DMS 273 treated with DMSO at 0.1 percent for 48 hours (cell line): ENCODE measurements at places on chromosomes 6 and 20.

DNA sequence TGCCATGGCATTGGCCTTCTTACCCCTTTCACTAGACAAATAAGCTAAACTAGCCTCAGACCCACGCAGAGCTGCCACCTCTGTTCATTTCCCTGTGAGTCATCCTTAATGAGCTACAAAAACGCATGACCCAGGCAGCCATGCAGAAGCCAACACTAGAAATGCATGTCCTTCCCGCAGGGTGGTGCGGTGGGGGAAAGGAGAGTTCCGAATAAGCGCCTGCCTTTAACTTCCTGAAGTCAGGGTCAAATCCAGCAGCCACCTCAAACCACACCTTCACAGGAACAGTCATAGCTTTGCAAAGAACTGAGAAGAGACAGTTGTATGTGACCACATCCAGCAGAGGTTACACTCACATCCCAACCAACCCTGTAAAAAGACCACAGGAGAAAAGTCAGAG is 40.4 kb downstream of the IRF4 start:
- no peak for DNase-seq

DNA sequence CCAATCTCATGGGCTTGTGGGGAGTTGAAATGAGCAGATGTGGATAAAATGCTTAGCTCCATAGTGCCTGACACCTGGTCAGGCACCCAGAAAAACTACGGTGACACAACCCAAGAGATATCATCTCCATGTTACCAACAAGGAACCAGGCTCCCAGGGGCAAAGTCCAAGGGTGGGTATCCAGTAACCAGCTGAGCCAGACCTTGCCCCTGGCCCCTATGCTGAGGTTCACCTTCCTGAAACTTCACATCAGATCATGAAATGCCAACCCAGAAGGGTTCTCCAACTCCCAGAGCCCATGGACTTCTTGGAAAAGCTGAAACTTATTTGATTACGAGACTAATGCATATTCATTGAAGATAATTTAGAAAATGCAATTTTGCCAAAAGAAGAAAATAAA is 141.8 kb upstream of the KCNG1 start:
- DNase-seq = no peak

DNA sequence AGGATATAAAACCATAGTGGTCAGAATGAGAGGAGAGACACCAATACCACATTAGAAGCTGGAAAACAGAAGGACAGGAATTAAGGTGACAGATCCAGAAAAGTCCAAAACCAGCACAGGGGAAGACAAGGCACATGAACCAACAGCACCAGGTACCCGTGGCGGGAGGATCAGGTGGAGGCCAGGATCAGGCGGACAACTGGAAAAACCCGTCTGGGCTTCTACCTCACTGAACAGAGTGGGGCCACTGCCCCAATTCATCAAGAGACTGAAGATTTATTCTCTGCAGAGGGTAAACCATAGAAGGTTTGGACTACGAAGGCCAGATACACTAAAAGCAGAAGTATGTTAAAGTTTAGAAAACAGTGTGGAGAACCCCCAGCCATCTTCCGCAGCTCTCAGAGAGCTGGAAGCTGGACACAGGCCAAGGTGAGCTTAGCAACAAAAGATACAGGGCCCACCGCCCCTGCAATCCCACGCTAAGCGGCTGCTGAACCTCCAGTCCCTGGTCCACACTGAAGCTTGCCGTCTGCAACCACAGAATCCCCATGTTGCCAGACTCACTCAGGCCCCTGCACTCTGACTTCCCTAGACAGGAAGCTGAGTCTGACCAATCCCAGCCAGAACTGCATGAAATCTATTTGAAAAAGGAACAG is 29.9 kb downstream of the ABHD12 start:
- no peak for DNase-seq

DNA sequence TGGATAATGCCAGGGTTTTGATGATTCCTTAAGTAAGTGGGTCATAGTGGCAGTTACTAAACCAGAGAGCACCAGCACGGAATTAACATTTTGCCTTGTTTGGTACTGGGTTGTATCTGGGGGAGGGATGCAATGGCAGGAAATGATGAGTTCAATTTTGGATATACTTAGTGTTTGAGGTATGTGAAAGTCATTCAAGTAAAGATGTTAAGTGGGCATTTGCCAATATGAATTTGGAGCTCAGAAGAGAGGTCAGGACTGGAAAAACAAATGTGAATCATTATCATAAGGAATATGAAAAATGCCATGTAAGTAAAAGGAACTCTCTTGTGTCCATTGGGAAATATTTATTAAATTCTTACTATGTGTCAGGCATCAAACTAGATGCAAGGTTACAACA is 6.2 kb downstream of the PXT1 start:
- DNase-seq = no peak

GRCh38 chr6:90870561-90870960 is 283.7 kb upstream of the MAP3K7 start:
- no peak for DNase-seq

GRCh38 chr6:20696676-20697075 is 162.4 kb downstream of the CDKAL1 start:
- DNase-seq = no peak

DNA sequence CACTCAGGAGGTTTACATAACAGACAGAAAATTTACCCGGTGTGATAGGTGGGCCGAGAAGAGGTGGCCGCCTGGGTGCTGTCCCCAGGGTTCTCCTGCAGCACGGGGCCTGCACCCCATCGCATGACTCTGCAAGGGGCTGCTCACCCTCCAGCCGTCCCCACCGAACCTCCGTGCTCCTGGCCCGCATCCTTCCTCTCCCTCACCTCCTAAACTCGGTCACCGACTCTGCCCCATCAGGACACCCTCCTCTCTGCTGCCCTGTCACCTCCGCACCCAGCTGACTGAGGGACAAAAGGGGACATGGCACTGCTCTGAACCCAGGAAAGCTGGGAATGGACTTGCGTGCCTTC is 147.6 kb downstream of the SYNDIG1 start:
- DNase-seq = no peak

GRCh38 chr6:160007145-160007544 is 38.3 kb downstream of the IGF2R start:
- DNase-seq = no peak

DNA sequence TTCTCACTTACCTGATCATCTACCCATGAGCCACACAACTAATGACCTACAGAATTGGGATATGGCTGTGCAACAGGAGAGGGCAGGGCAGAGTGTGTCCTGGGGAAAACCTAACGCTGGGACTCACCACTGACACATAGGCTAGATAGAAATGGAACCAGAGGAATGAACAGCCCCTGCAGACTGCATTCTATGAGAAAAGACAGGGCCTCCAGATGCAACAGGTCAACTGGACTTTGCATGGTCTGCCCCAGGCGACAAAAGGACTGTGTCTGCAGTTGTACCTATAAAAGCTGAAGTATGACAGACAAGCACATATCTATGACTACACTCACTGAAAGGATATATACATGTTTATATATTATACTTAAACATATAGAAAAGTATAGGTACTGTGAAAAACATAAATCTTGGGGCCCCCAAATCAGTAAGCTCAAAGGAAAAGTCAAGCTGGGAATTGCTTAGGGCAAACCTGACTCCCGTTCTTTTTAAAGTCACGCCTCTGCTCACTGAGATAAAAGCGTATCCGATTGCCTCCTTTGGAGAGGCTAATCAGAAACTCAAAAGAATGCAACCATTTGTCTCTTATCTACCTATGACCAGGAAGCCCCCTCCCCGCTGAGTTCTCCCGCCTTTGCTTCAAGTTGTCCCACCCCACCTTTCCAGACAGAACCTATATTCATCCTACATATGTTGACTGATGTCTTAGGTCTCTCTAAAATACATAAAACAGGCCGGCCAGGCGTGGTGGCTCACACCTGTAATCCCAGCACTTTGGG is 68.5 kb downstream of the EPB41L2 start:
- no peak for DNase-seq

DNA sequence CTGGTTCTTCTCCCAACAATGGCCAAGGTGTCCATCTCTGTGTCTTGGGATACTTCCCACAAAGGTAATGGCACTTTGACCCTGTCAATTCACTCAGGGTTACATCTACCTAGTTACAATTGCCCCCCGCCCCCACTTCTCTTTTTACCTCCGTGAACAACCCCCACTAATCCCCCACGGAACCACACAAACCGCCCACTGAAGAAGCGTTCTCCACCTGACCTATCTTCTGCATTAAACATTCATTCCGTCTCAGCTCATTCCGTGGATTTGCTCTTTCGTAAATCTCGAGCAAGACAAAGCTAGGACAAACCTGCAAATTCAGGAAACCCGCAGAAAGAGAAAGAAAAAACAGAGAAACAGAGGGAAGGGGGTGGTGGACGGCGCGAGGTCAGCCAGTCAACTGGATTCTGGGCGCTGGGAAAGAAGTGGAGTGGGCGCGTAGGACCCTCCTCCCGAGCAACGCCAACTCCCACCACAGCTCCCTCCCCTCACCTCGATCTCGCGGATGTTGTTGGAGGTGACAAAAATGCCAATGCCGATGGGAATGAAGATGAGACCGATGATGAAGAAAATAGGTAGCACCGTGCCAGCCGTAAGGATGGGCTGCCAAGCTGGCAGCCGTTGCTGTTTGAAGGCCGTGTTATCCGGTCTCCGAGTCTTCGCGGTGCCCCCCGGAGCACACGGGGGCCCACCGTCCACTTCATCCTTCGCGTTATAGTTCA is 523 bp downstream of the TMEM30A start:
- DNase-seq = no peak

DNA sequence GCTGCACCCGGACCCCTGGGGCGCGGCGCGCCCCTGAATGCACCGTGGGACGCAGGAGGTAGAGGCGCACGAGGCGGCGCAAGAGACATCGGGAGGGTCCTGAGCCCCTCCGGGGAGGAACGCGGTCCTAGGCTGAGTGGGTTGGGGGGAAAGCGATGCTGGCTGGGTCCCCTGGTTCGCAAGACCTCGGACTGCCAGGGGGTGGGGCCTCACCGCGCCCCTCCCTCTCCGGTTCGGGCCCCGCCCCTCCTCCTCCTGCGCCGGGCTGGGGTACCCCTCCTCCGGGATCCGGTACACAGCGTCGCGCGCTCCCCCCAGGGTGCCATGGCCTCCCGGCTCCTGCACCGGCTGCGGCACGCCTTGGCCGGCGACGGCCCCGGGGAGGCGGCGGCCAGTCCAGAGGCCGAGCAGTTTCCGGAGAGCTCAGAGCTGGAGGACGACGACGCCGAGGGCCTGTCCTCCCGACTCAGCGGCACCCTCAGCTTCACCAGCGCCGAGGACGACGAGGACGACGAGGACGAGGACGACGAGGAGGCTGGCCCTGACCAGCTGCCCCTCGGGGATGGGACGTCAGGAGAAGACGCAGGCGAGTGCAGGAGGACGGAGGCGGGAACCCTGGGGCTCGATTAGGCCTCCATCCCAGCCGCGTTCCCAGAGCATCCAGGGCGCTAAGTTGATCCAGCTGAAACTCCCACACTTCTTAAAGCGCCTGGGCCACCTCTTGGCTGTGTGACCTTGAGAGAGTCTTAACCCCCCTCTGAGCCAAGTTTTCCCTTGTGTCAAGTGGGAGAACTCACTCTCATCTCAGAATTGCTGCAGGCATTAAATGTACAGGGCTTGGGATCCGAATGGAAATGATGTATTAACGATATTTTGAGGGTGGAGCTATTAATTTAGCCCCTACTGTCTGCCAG is 541 bp downstream of the SNX21 start:
- no peak for DNase-seq

DNA sequence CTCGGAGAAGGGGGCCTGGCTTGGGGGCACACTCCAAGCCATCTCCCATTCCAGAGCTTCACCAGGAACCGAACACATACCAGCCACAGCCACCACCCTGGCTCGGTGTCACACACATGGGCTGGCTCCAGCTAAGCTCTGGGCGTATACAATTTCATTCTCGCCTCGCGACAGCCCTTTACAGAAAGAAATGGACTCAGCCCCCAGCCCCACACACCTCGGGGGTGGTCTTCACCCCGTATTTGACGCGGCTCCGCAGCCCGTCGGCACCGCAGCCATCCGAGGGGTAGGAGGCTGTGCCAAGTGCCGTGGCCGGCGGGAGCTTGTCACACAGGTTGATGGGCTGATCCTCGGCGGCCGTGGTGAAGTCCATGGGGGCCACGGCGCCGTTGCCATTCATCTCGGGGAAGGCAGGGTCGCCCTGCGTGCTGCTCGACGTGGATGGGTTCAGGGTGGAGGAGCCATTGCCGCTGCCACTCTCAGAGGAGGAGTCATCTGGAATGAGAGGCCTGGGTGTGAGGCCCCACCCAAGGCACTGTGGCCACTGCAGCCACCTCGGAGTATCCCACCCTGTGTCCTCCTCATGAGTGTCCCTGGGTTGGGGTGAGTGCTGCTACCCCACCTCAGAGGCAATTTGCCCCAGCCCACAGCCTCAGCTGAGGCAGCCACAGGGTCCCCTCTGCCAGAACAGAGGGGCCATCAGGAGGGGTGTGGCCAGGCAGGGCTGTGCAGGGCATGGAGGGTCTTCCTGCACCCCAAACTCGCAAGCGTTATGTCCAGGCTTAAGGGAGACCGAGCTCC is 98.0 kb downstream of the ASXL1 start:
- no peak for DNase-seq

DNA sequence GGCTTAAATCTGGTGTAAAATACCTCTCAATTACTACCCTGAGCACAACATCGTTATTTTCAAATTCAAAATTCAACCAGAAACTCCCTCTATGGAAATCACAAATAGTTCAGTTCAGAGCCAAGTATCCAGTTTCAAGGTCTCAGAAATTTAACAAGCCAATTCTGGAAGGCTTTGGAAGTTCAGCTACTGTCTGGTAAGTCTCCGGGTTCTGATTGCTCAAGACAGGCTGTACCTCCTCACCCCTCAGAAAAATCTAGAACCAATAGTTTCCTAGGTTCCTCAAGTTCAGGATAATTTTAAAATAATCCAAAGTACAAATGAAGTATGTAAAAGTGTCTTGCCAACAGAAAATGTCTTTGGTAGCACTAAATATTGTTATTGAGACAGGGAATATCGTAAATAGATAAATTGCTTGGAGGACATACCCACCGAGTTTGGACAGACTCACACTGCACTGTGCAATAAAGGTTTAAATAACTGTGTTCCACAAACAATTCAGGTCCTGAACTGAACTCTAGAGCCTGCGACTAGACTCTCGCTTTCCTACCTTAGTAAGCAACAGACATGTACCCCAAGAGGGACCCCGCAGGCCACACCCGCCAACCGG is 729 bp downstream of the ATG5 start:
- no peak for DNase-seq

- DNase-seq = no peak
These were observed 92.5 kb upstream of the IYD start for GRCh38 chr6:150276168-150276936.

DNA sequence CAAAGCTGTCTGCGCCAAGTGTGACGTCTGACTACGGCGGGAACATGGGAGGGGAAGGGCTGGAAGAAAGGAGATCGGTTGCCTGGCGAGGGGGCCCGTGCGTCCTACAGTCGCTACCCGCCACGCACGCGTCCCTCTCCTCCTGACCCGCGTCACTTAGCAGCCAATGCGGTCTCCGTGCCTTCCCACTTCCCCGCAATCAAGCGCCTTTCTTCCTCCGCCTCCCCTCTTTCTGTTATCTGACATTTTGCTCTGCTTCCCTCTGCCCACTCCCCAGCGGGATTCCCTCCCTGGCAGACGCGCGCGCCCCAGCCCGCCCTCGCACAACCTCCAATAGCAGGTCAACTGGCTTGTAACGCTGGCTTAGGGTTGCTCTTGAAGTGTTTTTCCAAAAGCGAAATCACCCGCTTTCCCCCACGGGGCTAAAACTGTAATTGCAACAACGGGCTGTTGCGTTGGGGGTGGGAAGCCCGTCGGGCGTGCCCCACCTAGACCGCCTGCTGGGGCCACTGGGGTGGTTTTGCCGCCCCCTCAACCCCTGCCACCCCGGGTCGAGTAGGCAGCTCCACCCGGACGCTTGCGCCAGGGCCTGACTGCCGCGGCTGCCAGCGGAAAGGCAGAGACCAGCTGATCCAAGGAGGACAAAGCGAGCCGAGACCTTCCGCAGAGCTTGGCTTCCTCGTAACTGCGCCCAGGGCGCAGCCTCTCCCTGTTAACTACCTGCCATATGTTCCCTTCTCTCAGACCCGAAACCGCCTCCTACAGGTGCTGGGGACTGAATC is 6.2 kb upstream of the SOX4 start:
- DNase-seq = peak; percentile 81
